NCI-H187 (cell line): ENCODE measurements at places on chromosomes 1 and 21.

DNA sequence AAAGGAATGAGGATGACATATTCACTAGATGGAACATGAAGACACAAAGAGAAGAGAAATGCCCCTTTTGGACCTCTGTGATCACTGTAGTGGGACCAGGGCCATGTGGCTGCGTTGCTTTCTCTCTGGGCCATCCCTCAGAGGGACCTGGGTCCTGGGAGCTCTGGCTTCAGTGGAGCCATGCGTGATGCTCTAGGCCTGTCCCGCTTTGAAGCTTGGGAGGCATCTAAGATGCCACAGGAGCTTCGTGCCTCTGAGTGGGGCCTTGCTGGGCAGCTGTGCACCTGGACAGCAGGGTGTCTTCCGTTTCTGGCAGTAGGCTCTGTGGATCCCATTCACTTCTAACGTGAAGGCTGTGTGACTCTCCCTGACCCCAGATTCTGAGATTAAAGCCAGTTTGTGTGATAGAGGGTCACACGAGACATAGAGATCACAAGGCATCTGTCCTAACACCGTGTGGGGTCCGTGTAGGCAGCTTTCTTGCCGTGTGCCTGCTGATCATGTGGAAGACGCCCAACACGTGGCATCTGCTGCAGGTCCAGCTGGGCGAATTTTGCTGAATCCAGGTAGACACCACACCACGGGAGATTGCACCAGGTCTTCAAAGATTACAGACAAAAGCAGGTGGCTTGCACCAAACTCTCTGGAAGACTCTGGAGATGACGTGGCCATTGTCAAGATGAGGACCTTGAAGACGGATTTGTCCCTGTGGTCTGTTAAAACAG, 17.2 kb upstream of the PRSS38 start:
- no peak for DNase-seq

- DNase-seq: no peak
These were observed 59.8 kb downstream of the CRB1 start for GRCh38 chr1:197327776-197328364.

- no peak for DNase-seq
These were observed 341.5 kb downstream of the KCNH1 start for GRCh38 chr1:210792250-210793102.

DNA sequence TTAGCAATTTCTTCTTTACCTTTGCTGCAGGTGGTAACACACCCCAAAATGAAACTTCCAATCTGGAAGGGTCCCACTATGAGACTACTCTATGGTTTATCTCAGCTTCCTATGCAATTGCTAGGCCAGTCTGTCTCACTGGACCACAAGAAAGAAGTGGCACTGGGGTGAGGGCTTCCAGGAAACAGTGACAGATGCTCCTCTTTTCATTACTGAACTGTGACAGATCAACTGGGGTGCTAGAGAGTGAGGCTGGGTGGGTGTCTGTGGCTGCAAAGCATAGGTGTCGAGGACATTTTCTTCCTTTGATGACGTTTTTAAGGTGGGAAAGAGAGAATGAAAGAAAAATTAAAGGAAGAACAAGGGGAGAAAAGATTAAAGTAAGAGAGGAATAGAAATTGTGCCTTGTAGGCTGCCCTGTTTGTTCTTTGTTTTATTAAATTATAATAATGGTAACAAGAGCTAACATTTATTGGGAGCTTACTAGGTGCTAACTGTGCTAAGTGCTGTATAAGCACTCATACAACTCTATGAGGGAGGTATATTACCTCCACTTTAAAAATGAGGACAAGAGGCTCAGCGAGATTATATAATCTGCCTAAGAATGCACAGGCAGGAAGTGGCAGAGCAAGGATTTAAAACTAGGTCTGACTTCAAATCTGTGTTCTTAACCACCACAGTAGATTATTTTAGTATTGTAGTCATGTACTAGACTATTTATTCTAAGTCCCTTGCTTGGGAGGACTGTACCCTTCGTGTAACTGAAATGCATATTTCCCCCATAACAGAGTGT, 27.8 kb upstream of the DMRTA2 start:
- DNase-seq: no peak

- no peak for DNase-seq
These were observed 380.0 kb upstream of the ADGRL2 start for GRCh38 chr1:81420760-81421159.

- DNase-seq: no peak
These were observed 127.5 kb upstream of the DNAH14 start for GRCh38 chr1:224801844-224802490.

GRCh38 chr1:209403921-209404320, 179.6 kb upstream of the CAMK1G start:
- no peak for DNase-seq

GRCh38 chr1:193593147-193593885, 406.9 kb upstream of the B3GALT2 start:
- no peak for DNase-seq
